ENCODE measurements at places on chromosomes 2 and 18.

DNA sequence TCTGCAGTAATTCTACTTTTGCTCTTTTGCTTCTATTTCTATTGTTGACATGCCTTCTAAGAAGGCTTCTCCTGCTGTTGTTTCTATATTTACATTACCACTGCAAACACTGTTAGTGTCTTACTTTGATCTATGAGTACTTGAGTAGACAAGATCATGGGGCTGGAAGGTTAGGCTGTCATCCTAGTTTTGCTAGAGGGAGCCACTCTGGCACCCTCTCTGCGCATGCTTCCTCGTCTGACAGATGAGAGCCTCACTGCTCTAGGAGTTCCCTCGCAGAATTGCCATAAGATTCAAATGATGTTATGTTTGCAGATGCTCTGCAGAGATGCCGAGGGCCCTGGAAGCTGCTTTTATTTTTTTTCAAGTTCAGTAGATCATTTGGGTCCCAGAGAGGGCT, 185.6 kb downstream of the RNF144A start:
- no peak for DNase-seq

- no peak for DNase-seq
Measured at GRCh38 chr2:237315829-237316225, 98.1 kb downstream of the COL6A3 start.

DNA sequence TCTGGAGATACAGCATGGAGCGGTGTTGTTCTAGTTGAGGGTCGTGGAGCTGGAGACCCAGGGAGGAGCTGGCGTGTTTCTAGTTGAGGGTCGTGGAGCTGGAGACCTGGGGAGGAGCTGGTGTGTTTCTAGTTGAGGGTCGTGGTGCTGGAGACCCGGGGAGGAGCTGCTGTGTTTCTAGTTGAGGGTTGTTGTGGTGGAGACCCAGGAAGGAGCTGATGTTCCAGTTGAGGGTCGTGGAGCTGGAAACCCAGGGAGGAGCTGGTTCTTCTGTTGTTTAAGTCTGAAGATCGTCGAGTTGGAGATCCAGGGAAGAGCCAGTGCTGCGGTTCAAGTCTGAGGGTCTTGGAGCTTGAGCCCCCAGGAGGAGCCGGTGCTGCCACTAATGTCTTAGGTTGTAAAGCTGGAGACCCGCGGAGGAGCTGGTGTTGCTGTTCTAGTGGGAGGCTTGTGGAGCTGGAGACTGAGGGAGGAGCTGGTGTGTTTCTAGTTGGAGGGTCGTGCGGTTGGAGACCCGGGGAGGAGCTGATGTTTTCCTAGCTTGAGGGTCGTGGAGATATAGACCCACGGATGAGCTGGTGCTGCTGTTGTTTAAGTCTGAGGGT, 155.3 kb downstream of the RTP5 start:
- no peak for DNase-seq

DNA sequence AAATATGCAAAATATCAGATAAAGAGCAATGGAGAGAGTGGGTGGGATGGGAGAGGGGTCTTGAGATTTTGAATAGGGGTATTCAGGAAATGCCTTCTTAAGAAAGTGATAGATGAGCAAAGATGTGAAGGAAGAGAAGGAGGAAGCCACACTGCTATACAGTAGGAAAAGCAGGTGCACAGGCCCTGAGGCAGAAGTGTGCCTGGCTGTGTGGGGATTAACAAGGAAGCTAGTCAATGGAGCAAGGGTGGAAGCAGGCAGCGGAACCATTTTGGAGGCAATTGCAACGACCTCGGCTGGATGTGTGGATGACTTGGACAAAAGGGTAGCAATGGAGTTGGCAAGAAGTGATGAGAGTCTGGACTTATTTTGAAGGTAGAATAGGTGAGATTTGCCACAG, 11.0 kb upstream of the CNGA3 start:
- no peak for DNase-seq

GRCh38 chr2:179170901-179171300, 93.7 kb downstream of the SESTD1 start:
- no peak for DNase-seq

GRCh38 chr2:173458991-173459780, 104.5 kb downstream of the CDCA7 start:
- no peak for DNase-seq

DNA sequence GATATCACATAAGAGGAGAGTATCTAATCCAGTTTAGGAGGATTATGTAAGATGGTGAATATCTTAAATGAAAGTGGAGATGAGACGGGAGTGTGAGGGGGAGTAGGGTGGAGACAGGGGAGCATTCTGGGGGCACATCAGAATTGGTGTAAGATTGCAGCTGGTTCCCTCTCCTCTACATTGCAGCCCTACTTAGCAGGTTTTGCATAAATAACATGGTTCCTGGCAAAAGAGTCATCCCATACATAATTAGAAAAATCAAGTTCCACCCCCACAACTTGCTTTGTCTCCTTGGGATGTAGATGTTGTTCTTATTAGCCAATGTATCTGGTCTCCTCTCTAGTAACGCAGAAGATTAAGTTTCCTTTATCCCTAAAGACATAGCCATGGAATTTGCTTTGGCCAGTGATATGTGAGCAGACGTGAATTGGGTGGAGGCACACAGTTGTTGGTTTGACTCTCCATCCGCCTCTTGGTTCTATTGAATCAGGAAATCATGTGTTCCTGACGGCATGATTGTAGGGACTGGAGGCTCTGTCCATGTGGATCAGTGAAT, 137.9 kb downstream of the KLHL14 start:
- no peak for DNase-seq

DNA sequence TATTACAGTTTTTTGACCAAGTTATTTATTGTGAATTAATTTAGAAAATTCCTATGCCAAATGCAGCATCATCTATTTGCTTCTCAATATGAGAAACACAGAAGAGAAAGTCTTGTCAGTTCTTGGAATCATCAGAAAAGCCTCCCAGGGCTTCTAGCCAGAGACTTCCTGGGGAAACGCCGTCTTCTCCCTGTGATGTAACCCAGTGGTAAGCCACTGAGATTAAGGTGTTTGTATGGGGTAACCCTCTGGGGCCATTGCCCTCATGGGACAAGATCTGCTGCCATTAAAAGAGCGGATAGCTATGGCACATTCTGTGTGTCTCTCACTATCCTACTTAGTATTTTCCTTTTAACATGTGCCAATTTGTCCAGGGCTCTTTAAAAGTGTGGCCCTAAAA, 28.0 kb downstream of the ANKRD29 start:
- no peak for DNase-seq

DNA sequence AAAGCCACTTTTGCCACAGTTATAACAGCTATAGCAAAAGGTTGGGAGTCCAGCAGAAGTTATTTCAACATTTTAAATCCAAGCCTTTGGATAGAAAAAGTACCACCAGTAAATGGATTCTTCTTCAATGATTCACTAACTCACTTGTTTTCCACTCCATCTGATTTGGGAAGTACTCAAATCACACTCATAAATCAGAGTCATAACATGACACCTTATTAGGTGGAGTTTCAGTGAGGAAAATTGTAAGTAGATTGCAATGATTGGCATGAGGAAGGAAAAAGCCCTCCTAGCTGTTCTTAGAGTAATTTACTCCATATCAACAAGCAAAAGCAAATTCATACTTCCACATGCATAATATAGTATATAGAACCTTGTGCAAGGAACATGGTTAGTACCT, 132.9 kb downstream of the NR4A2 start:
- no peak for DNase-seq

Measured in NCI-H1417 treated with DMSO at 0.1 percent for 48 hours (cell line).